ENCODE measurements at places on chromosomes 7 and 10.

- DNase-seq: no peak
Observed at GRCh38 chr7:69871886-69872569, 273.8 kb downstream of the AUTS2 start.

DNA sequence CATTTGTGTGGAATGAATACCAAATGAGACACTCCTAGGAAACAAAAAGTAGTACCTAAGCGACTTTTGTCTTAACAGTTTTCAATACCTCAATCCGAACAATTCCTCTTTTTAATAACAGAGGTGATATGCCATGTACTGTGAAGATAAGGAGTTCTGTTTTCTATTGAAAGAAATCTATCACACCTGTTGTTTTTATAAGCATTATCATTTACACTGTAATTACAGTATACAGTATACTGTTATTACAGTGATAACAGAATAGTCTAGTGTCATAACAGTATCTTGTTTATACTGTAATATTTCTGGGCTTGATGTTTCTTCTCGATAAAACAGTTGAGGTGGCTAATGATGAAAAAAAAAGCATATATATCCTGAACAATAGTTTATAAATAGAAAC is 9.4 kb upstream of the RHOBTB1 start:
- DNase-seq: peak; percentile 58

DNA sequence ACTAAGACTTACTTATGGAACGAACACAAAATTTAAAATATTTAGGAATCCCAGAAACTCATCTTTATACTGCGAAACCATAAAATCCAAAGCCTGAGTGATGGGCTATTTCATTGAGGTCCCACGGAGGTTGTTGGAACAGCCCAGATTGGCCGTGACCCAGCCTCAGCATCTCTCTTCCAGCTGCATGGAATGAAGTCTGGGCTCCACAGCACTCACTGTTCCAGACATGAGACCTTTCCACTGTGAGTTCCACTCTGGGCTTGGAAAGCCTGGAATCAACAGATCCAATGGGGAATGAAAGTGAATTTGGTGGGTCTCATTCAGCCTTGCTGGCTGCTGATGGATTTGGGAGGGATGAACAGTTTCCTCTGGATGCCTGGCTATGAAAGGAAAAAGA is 184.9 kb downstream of the EMX2 start:
- no peak for DNase-seq

DNA sequence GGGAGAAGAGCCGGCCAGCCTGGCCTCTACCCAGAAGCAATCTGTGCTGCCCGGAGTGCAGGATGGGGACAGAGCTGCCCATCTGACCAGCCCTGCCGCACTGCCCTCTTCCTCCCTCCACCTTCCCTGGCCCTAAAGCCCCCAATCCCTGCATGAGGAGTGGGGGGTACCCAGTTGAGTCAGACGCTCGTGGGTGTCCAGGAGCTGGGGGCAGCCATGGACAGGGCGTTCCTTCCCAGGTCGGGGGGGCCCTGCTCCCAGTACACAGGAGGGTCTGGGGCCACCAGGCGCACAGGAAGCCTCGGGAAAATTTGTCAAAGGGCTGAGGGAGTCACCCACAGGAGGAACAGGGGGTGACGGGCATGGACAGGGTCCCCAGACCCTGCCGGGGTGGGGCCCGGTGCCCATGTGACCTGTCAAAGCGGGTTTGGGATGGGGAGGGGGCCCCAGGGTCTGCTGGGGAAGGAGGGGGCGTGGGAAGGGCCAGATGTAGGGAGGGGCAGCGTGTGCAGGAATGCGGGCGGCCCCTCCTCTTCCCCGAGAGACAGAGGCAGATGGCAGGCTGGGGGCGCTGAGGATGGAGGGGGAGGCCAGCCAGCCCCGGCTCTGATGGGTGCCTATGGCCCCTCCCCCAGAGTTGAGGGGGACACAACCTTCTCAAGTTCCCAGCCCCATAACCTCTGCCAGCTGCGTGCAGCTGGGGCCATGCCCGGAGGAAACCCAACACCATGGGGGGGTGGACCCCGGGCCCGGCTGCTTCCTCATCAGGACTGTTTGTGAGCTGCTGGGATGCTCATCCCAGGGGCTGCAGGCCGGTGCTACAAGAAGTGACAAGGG is 21.5 kb upstream of the GRIFIN start:
- no peak for DNase-seq

DNA sequence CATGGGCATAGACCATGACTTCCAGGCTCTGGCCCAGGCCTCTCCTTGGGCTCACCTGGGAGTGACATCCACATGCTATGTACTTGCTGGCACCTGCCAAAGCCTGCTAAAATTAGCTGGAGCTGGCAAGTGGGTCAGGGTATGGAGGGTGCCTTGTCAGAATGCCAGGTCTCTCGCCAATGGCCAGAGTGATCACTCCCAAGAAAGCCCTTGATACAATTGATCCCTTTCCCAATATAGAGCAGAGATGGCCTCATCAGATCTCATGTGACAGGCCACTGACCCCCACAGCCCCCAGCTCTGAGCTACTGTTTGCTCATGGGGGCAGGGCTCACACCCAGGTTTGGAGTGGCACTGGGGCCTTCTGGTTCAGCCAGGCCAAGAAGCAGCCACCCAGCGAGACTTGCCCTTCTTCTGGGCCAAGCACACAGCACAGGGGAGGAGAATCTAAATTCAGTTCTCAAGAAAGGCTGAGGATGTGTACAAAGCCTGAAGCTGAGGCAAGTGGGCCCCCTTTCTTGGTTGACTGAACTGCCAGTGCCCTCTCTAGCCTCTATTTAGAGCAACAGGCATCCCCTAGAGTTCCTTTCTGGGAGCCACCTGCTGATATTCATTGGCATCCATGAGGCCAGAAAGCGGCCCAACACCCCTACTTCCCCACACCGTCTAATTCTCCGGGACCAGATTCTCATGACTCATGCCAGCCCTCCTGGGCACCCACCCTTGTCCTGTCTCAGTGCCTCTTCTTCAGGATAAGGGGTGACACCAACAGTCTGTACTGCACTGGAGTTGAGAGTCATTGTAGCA is 18.9 kb upstream of the MYL7 start:
- no peak for DNase-seq

DNA sequence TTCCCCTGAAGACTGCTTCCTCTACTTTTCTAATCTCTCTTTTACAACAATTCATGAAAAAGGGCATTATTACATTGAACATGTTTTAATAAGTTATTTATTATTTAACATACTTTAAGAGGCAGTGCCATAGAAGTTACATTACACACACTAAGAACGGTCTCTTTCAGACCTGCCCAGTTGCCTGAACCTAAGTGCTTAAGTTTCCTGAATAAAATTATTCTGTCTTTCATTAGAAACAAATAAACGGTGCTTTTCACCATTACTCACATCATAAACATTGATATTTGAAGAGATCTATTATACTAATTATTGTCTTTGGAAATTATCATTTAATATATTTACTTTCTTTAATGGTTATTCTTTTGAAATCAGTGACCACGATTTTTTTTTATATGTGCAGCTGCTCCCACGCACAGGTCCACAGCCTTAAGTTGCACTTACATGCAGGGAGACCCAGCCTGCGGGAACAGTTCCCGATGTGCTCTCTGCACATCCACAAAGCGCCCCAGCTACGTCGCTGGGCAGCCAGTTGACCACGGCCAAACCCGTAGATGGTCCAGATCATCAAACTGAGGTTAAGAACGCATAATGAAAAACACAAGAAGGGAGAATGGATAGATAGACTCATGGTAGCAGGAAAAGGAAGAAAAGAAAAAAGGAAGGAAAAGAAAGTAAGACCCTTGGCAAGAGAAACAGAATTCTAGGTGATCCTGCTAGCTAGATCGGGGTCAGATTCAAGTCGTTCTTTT is 437.0 kb upstream of the MGMT start:
- no peak for DNase-seq

Measured in NCI-H146 (cell line).